Stimulated activated CD4-positive, alpha-beta T cell treated with anti-CD3 and anti-CD28 coated beads, Interleukin-4, amount 100 ng/mL, for 4 hours (primary cell): ENCODE measurements at places on chromosomes 1 and 21.

- DNase-seq, result no peak
These were observed 8.1 kb upstream of the LBR start for GRCh38 chr1:225435957-225436392.

DNA sequence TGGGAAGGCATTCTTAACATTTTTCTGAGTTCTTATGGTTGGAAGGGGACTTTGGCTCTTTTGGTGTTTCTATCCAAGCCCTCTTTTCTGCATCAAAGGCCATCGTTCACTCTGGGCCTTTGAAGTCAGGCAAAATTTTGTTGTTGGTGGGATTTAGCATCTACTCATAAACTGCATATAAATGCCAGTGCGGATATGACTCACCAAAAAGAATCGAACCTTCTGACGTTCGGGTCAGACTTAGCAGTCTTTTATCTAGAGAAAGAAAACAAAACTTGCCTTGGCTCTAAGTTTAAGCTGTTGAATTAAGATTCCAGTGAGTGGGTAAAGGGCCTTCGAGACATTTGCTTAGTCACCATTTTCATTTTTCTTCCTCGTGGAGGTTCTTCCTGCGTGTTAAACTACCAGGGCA, 51.4 kb downstream of the EVA1C start:
- no peak for DNase-seq

- DNase-seq, result no peak
These were observed 67.4 kb upstream of the CASZ1 start for GRCh38 chr1:10863886-10864285.

- DNase-seq, result no peak
These were observed 239.5 kb downstream of the BRINP2 start for GRCh38 chr1:177410179-177410766.

DNA sequence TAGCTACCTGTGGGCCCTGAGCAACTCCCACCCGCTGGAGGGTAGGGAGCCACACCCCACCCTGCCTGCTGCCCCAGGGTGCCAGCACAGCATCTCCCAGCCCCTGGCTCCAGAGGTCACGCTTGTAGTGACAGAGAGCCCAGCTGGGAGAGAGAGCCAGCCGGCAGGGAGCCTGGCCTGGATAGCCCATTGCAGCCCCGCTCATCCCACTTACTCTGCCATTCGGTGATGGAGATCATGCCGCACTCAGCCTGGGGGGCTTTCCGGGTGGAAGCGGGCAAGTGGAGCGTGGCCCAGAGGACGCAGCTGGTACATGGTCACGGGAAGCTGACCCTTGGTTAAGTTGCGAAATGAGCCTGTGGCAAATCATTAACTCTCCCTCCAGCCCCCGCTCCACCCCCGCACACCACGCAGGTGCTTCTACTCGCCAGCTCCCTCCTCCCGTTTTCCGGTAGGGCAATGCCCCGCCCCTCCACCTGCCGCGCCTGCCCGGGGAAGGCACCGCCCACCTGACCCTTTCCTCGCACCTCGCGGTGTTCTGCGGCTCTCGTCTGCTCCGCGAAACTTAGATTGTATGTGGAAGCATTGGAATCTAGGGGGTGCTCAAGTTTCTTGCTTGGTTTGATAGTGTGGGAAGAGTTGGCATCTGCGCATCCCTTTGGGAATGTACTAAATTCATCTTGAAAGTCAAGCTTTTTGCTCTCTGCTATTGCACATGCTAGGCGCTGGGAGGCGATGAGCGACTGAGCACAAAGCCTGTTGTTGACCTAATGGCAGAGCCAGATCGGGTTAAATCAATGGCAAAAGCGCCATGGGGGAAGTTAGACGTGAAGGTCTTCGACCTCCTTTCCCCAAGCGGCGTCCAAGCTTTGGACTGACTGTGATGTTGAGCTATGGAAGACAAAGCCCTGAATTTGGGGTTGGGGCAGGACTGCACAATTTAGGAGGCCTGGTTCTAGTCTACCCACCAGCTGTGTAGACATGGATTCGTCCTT, at the start of gene GOLT1A:
Gene GOLT1A, minus strand, starts transcription at position 321 of the 995 bp plus-strand sequence. Its CDS starts 82 bp downstream, at position 239.
- DNase-seq, result peak; percentile 51

- no peak for DNase-seq
These were observed 13.6 kb downstream of the MTR start for GRCh38 chr1:236808564-236809130.

- DNase-seq, result no peak
These were observed 62.0 kb downstream of the UMODL1 start for GRCh38 chr21:42133131-42133530.

GRCh38 chr1:44568128-44568900, 106.0 kb downstream of the TMEM53 start:
- no peak for DNase-seq

DNA sequence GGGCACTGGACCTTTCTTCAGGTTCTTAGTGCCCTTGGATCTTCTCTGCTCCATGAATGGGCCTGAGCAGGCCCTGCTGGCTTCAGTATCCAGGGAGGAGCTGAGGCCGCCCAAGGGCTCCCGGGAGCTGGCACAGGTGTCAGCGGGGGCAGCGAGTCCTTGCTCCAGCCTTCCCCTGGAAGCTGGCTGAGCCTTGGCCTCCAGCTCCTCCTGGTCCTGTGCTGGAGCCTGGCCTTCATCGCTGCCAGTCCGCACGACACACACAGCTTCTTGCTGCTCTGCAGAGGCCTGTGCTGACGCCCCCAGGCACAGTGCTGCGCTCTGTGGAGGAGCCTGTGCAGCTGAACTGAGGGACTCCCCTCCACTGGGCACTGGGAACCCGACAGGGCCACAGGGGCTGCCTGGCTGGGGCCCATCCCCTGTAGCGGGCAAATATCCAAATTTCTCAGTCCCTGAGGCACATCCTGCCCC, 1.7 kb downstream of the SPOCD1 start:
- DNase-seq, result no peak

DNA sequence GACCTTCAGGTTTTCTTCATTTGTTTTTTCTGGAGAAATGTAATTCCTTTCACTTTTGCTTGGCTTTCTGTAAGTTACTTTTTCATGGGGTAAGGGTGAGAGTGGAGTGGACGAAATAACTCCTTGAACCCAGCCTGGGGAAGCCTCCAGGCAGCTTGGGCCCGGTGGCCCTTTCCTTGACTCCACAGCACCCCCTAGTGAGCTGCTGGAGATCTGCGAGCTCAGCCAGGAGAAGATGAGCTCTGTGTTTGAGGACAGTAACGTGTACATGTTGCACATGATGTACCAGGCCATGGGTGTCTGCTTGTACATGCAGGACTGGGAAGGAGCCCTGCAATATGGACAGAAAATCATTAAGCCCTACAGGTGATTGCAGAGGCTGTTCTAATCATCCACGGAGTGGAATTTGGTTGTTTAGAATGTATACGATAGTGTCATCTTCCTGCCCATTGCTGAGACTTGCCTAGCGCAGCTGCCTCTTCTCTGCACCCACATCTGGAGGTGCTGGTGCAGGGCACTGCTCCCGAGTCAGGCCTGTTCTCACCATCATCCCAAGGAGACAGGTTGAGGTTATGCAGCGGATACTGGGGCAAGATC, 51.0 kb downstream of the SMYD2 start:
- peak; percentile 22 for DNase-seq

GRCh38 chr21:36027347-36027746, 33.0 kb downstream of the SETD4 start:
- DNase-seq, result no peak

DNA sequence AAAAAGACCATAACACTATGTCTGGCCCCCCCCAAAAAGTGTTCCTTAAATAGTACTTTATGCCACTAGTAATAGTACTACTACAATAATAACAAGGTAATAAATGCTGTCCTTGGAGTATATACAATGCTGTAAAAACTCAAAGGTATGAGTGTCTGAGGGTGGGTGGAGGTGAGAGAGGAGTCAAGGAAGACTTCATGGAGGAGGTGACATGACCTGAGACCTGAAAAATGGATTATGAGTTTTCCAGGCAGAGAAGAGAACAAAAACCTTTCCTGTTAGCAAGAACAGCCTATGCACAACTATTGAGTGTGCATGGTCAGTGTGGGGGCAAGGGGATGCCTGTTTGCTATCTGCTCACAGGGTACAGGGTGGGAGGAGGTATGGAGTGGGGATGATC, 290.2 kb upstream of the USP24 start:
- no peak for DNase-seq

- no peak for DNase-seq
These were observed 6.1 kb downstream of the CCNL2 start for GRCh38 chr1:1393014-1393413.

DNA sequence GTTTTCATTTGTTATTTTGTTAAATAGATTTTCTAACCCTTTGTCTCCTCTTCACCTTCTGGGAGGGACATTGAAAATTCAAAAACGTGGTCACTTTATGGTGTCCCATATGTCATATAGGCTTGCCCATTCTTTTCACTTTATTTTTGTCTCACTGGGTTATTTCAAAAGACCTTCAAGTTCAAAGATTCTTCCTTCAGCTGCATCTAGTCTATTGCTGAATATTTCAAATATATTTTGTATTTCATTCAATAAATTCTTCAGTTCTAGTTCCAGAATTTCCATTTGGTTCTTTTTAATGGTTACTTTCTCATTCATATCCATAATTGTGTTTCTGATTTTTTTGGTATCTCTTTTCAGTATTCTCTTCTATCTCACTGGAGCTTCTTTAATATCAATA, 11.6 kb upstream of the KCTD3 start:
- DNase-seq, result no peak

DNA sequence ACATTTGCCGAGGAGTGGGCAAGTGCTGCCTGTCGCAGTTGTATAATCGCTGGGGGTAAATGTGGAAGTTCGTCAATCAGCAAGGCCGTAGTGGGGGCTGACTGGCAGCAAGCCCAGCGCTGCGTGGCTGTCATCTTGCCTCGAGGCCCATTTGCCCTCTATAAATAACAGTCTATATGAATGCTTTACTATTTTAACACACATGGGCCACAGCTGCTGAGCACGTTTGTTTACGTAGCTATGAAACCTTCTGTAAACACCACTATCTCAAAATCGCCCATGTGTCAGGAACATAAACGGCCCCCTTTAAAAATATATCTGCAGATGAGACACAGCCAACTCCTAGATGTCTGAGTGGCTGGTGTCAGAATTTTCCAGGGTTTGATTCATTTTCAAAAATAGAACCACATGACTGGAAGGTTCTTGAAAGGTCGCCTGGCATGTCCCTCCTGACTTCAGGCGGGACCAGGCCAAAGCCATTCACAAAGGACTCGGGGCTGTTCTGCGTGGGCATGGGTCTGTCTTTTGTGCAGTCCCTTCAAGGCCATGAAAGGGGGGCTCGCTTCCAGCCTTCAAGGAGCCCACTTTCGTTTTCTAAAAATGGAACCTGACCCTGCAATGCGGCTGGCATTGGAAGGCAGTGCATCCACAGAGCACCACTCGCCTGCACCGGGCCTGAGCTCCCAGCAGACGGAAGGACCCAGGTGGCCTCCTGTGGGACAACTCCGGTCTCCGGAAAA, 205.5 kb downstream of the KCNJ6 start:
- DNase-seq, result no peak

DNA sequence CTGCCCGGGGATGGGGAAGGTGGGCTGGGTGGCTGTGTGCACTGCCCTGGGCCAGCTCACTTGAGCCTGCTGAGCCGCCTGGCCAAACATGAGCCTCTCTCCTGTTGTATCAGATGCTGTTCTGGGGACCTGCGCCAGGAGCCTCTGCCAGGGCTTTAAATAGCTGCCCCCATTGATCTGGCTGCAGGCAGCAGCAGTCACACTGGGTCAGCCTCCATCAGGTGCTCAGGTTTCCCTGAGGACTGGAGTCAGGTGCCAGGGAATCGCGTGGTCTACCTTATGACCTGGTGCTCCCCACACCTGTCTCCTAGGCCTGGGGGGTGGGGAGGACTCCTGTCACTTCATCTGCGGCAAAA, 700 bp upstream of the CCDC28B start:
- no peak for DNase-seq
